HuH-7.5 (cell line): ENCODE measurements at places on chromosomes 4 and X.

DNA sequence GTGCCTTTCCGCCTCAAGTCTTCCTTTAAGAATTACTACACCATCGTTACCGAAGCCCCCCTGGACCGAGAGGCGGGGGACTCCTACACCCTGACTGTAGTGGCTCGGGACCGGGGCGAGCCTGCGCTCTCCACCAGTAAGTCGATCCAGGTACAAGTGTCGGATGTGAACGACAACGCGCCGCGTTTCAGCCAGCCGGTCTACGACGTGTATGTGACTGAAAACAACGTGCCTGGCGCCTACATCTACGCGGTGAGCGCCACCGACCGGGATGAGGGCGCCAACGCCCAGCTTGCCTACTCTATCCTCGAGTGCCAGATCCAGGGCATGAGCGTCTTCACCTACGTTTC, 2.2 kb downstream of the PCDH10 start:
- no peak for DNase-seq

DNA sequence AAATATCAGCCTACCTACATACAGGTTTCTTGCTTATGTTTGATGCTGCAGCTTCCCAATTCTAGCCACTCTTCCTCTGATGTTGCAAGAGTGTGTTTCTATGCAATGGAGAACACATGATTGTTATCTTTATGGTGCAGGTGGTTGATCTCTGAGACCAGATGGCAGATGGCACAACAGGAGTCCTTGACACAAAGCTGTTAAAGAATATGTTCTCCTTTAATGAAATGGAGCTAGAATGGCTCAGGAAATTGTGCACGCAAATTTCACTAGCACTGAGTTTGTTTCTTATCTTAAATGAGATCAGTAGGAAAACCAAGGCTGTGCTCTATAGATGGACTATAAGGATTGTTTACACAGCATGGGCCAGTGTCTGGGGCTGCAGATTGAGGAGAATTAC, 29.9 kb upstream of the TTC29 start:
- no peak for DNase-seq

GRCh38 chr4:77158487-77158861, 1.5 kb downstream of the CCNG2 start:
- DNase-seq, result no peak

DNA sequence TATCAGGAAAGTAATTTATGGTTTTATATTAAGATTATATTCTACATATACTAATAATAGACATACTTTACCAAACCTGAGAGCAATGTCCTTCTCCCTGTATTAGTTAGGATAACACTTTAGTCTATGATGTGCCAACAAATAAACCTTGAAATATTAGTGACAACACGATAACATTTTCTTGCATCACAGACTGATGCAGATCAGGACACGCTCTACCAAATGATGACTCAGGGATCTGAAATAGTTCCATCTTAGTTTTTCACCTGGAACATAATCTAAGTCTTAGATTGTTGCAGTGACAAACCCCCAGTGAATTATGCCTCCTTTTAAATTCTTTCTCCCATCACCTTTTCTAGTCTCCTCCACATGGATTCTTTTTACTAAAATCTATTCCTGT, 214.2 kb downstream of the CLCN4 start:
- no peak for DNase-seq

DNA sequence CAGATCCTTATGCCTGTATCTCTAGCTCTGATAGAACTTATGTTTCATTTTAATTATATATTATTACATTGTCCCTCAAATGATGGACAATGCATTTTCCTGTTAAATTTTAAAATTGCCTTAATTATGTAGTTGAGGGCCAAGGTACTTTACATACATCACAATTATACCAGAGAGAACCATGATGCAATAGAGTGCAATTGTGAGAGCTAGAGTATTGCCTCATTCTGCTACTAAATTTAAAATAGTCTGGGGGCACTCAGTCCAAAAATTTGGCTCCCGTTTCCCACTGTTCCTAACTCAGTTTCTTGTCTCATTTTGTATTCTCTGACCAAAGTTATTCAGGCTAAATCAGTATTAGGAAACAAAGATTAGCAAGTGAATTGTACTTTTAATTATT, 378.5 kb upstream of the ZFP42 start:
- no peak for DNase-seq

DNA sequence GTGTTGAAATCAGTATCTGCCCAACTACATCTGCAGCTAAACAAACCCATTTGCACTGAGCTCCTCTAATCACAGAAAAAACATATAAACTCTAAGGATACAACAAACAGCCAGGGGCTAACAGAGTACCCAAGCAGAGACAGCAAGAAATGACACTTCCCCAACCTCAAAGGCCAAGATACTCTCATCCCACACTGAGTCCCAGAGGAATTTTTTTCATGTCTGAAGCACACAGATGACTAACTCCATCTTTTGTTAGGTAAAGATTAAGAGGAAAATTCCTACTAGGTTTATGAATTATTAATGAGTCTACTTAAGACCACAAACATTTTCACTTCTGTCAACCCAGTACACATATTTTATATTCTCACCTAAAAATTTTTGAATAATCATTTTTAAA, 31.6 kb downstream of the SEPSECS start:
- no peak for DNase-seq

- no peak for DNase-seq
Measured at GRCh38 chr4:118772081-118772766, 63.7 kb downstream of the SEC24D start.

DNA sequence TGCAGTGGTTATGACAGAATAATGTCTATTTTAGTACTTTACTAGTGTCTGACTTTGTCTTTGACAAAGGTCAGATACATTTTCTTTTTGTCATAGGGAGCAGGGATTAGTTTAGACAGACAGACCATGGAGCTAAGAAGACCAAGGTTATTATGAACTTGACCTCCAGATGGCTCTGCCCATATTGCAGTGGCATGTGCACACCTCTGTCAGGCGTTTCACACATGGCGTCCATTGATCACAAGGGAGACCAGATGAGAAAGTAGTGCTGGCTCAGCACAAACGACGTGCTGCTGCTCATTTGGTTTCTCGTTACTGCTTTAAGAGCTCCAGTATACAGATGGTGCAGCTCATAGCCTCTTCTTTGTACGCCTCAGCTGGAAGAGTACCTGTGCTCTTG, 56.3 kb upstream of the HPSE start:
- DNase-seq, result no peak

DNA sequence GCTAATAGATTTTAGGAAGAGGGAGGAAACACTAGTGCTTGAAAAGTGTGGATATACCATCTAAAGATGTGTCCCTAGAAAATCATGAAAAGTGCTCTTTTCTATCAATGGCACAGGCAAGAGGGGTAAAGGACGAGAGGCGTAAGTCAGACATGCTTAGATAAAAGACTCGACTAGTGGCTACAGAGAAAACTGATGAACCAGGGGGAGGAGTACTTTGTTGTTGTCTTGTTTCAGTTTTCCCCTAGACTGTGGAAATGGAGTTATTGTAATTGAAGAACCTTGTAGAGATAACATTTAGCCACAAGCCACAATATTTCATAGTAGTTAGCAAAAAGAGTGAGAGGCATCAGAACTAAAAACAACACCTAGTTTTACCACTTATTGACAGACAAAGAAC, 21.4 kb downstream of the GALNTL6 start:
- DNase-seq, result no peak

DNA sequence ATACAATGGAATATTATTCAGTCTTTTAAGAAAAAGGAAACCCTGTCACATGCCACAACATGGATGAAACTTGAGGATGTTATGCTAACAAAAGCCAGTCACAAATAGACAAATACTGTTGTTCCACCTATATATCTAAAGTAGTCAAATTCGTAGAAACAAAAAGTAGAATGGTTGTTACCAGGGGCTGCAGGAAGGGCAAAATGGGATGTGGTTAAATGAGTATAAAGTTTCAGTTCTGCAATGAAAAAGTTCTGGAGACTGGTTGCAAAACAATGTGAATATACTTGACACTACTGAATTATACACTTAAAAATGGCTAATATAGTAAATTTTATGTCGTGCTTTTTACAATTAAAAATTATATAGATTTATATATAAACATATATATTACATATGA, 12.2 kb downstream of the SPOCK3 start:
- no peak for DNase-seq

- no peak for DNase-seq
Measured at GRCh38 chrX:138982365-138982764, 270.8 kb upstream of the FGF13 start.

- no peak for DNase-seq
Measured at GRCh38 chr4:10734697-10735096, 50.1 kb upstream of the CLNK start.

DNA sequence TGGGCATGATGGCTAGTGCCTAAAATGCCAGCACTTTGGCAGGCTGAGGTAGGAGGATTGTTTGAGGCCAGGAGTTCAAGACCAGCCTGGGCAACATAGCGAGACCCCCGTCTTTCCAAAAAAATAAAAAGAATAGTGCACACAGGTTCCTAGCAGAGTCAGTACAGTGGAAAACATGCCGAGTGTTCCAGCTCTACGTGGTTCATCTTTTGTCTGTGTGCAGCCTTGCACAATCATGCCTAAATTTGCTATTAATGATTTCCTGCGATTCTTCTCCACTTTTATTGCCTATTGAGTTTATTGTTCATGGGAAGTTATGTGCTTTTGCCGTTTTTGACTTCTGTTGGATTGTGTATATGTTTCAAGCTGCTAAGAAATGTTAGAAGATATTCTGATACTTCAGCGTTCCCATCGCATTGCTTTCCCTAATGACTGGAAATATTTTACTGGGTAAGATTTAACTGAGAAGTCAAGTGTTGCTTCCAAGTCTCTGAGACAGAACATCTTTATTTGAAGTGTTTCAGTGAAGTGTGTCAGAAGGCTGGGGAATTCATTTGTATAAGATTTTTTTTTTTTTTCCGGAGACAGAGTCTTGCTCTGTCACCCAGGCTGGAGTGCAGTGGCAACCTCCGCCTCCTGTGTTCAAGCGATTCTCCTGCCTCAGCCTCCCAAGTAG, 11.3 kb downstream of the DOCK11 start:
- DNase-seq, result no peak

GRCh38 chr4:1819284-1819683, 26.2 kb downstream of the FGFR3 start:
- no peak for DNase-seq

- DNase-seq, result no peak
Measured at GRCh38 chr4:3197366-3198105, 51.4 kb upstream of the MSANTD1 start.

- no peak for DNase-seq
Measured at GRCh38 chr4:151721916-151722315, 38.9 kb downstream of the GATB start.

DNA sequence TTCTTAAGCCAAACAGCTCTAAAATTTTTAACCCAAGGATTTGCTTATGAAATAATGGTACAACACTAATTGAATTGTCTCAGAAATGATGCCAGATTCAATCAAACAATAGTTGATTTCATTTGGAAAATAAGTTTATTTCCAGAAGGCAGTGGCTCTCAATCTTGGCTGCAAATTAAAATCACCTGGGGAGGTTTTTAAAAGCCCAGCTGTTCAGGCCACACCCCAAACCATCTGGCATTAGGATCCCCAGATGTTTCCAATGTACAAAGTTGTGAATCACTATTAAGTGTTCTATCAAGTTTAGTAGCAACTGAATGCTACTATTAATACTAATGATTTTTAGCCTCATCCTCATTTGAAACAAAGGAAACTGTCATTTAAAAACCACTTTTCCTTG, 22.2 kb downstream of the TMEM184C start:
- no peak for DNase-seq

DNA sequence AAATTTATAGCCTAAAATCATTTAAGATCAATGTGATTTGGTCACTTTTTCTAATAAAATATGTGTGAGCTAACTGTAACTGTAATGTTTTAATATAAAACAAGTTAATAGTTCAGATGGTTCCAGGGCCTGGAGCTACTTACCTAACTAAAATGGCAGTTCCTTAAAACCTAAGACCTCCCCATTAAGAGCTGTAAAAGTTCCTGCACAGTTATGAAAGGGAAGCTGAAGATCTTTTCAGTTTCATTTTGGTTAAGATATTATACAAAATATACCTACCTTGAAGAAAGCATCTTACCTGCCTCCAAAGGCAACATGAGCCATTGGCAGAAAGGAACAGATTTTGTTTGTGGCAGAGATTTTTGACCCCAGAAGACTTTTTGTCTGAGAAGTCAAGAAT, 30.1 kb downstream of the HPF1 start:
- DNase-seq, result no peak

DNA sequence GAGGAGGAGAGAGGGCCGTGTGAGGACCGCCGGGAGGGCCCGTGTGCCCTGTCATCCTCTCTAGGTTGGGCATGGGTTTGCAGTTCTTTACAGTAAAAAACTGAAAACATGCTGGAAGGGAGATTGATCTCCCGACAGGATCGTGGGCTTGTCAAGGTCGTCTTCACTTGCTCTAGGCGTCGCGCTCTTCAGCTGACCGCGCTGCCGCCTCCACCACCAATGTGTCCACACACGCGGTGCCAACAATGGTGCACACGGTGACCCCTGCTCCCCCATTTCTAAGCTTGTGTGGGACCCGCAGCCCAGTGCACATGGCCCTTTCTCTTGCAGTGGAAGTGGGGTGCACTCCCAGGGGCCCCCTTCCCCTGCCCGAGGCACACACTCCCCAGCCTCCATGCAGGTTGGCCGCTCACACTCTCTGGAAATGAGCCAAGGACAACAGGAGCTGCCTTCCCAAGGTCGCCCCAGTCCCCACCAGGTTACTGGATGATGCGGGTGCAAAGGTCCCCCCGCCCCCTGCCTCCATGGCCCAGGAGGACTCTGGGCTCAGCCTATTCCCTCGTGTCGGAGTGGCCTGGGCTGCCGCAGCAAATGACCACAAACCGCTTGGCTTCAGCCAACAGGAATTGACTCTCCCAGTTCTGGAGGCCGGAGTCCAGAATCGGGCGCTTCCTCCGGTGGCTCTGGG, 1.7 kb upstream of the ZFP92 start:
- DNase-seq, result no peak

DNA sequence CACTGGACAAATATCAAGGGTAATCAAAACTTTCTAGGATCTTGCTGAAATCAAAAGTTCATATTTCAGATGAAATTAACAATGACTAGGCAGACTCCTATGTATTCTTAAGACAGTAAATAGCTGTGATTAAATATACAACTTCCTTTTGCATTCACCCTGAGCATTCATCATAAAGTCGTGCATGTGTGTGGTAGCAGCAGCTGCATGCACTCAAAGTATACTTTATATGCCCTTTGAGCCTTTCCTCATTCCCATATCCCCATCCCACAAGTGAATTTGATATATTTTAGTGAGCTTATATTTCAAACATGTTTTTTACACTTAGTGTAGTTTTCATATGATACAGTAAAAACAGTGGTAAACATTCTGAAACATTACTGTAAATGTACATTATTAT, 959.0 kb downstream of the C4orf33 start:
- DNase-seq, result no peak

DNA sequence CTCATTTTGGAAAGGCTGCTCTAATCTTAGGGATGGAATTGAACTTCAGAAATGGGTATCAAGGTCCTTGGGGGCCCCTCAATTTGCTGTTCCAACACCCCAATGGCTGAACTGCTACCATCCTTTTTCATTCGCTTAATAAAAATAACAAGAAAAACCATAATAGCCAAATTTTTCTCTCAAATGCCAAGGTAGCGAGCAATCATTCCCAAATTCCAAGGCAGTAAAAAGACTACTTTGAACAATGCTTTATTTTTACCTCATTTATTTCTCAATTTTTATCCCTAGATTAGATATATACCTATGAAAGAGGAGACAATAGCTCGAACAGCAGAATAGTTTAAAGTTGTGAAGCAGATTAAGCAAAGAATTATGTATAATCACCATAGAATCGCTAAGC, 323.4 kb upstream of the SLC7A11 start:
- DNase-seq, result no peak

GRCh38 chr4:93285346-93285745, 543.2 kb upstream of the ATOH1 start:
- DNase-seq, result no peak
